Epithelial cell of esophagus (primary cell): ENCODE measurements at places on chromosomes 11 and 22.
A peak's percentile ranks its signal among the peaks of the same experiment; 100 is the strongest.

DNA sequence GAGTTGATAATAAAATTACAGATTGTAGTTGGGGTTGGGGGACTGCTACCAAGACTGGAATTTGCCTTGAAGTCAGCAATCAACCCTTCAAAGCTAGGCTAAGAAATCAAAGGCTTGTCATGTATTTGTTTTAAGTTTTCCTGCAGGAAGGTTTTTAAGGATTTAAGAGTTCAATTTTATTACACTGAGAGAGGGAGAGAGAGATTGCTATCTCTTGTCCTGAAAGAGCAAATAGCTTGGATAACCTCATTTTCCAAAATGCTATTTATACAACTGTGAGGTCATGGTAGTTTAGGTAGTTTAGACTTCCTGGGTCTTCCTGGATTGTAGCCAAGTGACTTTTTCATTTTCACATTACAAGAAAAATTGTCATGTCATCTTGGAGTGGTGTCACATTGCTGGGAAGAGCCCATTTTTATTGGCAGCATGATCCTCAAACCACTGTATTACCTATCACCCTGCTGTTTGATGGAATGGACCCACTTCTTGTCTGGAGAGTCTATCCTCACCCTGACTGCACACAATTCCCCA lies 10.1 kb upstream of the PRSS23 start:
- no peak for DNase-seq

DNA sequence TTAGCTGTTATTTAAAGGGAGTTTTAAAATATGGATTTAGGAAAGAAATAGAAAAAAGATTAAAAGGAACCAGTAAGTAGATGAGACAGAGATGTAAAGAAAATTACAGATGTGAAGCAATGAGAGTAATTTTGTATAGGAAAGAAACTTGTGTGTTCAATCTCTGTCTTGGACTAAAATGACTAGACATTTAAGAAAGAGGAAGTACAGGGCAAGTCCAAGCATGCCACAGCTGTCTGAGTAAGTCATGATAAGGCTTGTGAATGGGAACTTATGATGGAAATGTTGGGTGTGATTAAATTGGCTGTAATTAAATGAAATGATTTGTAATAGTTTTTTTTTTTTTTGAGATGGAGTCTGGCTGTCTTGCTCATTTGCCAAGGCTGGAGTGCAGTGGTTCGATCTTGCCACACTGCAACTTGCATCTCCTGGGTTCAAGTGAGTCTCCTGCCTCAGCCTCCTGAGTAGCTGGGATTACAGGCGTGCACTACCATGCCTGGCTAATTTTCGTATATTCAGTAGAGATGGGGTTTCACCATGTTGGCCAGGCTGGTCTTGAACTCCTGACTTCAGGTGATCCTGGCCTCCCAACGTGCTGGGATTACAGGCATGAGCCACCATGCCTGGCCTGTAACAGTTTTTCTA lies 5.9 kb upstream of the ACY3 start:
- peak; percentile 97 for DNase-seq

GRCh38 chr11:107682171-107682570 lies 29.7 kb downstream of the SLN start:
- peak; percentile 77 for DNase-seq

DNA sequence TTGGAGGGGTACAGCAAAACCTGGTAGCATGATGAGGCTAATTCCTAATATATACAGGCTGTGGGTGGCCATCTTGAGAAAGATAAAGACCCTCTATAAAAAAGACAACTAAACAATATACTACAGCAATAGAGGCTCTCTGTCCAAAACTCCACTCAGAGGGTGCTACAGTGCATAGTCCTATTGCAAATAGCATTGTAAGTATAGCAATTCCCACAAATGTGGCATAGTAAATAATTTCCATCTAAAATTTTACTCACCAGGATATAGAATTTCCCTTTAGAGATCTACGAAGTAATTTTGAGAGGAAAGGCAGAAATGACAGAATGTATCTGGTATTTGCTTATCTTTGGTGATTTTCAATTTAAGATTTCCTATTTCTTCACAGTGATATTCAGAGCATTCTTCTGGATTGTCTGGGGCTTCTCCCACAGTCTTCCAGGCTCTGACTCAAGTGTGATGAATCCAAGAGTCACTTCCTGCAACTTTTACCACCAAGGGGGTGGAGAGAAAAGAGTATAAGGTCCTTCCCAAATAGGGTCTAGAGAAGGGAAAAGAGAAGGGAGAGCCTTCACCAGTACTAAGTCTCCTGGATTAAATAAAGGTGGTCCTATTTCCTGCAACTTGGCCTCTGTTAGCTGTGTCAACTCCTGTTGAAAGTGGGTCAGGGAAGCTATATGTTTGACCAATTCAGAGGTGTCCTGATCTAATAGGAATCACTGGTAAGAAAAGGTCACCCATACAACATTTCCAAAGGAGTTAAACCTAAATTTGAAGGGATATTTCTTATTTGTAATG lies 1054.7 kb upstream of the CNTN5 start:
- peak; percentile 91 for DNase-seq

DNA sequence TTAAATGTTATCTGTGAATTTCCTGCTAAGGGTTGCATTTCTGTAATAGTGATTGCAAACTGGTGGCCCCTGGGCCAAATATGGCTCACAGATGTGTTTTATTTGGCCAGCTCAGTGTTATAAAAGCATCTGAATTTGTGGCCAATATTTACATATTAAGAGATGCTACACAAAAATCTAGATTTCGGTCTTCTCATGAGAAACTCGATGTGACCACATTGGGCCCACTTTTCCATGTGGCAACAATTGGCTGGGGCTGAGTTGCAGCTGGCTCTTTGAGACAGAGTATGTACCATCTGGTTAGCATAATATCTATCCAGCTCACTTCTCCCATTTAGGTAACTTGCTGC lies 244.5 kb upstream of the POU2AF2 start:
- DNase-seq: no peak

DNA sequence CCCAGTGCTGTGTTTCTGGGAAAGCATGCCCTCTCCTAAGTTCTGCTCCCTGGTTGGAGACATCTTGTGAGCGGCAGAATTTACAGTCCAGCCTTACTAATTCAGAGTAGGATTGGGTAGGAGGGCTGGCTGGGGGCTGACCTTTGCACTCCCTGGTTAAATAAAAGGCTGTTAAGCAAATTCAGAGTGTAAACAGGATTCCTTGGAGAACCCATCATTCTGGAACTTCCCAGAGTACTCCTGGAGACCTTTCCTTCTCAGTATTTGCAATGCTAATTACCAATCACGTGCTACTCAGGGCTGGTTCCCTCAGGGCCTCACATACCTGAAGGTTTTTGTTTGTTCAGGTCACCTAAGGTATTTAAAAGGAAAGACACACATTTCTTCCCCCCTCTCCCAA lies 340.2 kb downstream of the TBC1D22A start:
- DNase-seq: no peak

DNA sequence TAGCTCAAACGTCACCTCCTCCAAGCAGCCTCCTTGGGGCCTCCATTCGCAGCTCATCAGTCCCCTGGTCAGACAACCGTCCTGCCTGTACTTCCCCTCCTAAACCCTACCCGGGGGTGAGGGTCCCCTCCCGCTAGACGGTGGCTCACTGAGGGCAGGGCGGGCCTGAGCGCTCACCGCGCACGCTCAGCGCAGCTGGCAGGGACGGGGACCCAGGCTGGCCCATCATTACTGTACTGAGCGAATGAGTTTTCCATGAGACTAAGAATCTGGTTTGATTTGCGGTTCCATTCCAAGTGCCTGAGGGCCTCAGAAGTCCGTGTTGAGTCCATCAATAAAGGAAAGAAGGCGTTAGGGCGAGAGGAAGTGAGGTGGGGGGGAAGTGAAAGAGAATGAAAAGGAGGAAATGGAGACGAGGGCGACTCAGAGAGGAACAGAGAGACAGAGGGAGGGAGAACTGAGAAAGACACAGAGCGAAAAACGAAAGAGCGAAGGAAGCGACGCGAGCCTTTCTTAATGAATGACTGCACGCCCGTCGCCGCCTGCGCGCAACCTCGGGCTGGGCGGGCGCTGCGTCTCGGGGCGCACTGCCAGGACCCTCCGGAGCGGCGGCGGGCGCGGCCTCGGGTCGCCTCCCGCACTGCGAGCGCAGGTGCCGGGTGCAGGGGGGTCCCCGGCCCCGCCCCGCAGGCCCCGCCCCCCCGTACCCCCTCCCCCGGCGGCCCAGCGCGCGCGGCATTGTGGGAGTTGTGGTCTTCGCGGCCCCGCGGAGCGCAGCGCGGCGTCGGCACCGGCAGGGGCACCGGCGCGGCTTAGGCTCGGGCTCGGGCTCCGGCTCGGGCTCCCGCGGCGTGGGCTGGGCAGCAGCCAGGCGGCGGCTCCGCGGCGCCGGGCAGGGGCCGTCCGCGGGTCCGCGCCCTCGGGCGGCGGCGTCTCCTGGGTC lies at the start of gene ASPHD2:
Gene ASPHD2 (plus strand): TSS at position 746 of the 943 bp plus-strand sequence. CDS start 4,356 bp downstream, outside the sequence.
- DNase-seq: peak; percentile 60

DNA sequence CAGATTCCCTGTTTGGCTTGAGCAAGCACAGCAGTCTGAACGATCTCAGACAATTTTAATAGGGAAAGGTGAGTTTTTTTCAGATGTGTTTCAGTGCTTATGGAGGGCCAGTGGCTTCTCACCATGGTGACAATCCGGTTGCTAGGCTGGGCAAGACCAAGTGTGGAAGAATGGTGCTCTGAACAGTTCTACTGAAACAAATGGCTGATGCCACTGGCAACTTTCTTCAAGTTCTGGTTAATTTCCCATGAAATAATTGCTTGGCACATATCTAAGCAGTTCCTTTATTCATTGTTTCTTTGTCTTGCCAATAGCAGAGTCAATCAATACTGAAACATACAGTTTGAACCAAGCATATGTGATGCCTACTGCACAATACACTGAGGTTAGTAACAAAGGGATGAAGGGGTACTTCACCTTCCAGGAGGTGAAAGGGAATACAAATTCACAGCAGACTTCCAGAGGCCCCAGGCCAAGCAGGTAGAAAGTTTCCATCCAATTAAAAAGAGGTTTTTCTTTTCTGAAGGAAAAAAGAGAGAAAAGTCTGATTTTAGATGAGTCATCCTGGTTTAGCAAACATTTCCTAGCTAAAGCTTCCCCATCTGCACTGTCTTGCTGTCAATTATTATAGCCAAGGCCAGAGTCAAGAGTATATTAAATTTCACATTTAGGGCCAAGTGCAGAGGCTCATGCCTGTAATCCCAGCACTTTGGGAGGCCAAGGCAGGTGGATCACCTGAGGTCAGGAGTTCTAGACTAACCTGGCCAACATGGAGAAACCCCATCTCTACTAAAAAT lies 21.2 kb upstream of the NDUFC2 start:
- no peak for DNase-seq

- DNase-seq: no peak
Observed at GRCh38 chr11:108220721-108221336, 1.6 kb downstream of the NPAT start.

DNA sequence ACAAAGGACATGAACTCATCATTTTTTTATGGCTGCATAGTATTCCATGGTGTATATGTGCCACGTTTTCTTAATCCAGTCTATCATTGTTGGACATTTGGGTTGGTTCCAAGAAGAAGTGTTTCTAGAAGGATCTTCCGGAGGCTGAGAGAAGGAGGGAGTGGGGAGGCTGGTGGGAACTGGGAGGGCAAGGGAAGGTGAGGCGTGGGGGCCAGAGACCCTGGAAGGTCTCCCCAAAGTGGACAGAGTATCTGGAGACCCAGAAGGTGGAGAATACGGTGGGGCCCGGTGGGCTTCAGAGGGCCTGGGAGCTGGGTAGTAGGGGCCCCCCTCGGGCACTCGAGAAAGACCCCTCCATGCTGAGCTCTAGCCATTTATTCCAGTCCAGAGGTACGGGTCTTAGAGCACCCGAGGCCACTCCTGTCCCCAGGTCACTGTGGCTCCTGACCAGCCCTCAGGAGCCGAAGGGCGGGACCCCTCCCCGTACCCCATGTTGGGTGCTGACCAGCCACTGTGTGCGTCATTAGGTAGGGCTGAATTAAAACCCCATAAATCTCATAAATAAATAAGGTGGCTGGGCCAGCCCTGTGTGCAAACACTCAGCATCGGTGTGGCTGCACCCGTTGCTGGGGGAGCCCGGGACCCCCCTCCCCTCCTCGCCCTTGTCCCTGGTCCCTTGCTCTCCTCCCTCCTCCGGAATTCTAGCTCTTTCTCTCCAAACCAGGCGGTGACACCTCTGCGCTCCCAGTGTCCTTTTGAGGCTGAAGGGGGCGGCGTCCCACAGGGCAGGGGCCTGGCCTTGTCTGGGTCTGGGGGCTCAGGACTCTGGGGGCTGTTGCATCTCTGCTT lies 38.8 kb upstream of the MUC5AC start:
- no peak for DNase-seq

- no peak for DNase-seq
Observed at GRCh38 chr22:46863794-46864193, 101.3 kb downstream of the TBC1D22A start.

DNA sequence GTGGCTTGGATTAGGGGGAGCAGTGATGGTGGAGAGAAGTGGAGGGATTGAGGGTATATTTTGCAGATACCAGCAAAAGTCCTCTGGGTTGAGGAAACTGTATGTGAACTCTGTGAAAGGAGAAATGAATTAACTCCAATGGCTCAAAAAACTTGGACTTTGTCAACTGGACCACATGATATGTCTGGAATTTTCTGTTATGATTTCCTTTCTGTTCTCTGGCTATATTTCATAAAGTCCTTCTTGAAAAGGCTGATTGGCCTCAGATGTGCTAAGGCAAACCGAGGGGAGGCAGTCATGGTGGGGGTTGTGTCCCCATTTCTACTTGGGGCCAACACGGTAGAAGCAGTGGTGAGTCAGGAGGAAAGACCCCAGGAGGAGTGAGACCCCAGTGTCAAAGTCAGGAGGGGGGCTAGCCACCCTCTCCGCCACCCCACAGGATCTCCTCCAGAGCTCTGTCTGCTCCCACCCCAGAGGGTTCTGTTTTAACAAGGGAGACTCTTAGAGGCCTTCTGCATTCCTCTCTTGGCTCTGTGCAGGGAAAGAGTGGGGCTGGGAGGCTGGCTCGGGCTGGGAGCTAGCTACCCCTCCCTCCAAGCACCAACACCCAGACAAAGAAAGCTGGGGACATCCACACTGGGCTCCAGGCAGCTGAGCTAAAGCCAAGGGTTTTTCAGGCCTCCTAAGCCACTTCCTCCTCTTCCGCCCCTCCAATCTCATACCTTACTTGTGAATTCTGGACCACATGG lies 13.8 kb downstream of the CHRDL2 start:
- no peak for DNase-seq

DNA sequence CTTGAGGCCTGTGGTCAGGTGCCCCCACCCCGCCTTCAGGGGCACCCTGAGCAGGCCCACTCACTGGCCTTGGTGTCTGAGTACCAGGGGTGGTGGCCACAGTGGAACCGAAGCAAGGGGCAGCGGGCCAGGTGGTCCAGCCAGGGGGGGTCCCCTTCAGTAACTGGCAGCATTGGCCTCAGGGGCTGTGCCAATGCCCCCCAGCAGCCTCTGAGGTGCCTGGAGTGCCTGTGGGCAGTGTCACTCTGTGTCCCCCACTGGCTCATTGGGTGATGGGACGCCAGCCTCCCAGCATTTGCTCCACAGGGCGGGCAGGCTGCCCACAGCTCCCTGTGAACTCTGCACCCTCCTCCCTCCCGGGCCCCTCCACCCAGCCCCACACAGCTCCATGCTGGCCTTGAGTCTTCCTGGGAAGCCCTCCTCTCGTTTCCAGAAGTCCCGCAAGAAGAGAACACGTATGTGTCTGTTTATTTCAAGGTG lies 29.5 kb upstream of the CARS1 start:
- DNase-seq: no peak

- DNase-seq: no peak
Observed at GRCh38 chr11:68531129-68531693, 70.7 kb downstream of the PPP6R3 start.

GRCh38 chr11:75200051-75200450 lies 40.5 kb upstream of the TPBGL start:
- DNase-seq: no peak
